ENCODE measurements at places on chromosomes 2 and 18.

DNA sequence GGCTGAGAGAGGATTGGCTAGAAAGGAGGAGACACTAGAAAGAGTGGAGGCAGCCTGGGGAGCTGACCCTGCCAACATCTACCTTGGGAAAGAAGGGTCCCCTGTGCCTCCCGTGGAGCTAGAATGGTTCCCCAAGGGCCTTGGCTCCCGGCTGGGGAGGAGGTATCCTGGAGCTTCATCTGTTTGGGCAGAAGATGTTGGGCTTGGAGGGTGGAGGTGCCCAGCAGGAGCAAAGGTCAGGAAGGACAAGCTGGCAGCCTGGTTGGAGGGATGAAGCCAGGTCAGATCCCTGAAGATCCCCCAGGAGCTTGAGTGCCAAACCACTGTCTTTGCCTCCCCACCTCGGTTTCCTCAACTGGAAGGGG is 2.9 kb downstream of the ATP6V1B1 start:
- no peaks in the 10 kb centered on the region for H3K36me3 ChIP-seq
- H3K4me3 ChIP-seq, result no peak overlapping the region
- peak; percentile 39 for DNase-seq

DNA sequence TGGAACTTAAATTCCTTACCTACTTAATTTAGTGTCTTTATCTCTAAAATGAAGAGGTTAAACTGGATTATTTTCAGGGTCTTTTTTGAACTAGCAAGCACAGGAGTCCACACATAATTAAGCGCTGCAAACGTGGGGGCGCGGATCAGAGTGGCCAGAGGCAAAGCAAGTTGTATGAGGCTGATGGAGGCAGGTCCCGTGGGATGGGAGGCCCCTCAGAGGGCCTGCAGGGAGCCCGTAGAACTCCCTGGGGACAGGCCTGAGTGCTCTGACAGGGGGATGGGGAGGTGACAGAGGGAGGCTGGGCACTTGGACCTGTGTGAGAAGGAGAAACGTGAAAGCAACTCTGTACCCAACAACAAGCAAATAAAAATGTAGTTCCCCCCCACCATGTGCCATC is 177.8 kb downstream of the ACKR3 start:
- no peaks in the 10 kb centered on the region for H3K27me3 ChIP-seq
- no peaks in the 10 kb centered on the region for H3K36me3 ChIP-seq

DNA sequence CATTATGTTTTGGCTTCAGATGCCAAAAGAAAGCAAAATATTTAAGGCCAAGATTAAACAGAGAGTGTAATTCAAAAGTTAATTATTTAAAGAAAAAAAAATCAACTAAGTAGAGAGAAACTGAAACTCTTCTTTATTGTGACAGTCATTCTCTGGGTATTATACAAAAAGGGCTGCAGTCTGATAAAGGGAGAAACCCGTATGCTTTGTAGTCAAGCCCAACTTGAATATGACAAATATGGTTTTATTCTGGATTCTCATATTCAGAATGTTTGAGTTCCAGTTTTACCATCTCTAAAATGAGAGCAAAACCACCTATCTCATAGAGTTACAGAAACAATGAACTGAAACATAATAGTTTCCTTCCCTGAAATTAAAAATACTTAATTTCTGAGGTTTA is 8.2 kb downstream of the CDH2 start:
- no peaks in the 10 kb centered on the region for H3K4me1 ChIP-seq
- no peak for DNase-seq
- no peak overlapping the region for H3K27ac ChIP-seq

- H3K4me3 ChIP-seq, result no peak overlapping the region
- no peak overlapping the region for H3K27ac ChIP-seq
- no peaks in the 10 kb centered on the region for H3K4me1 ChIP-seq
- H3K27me3 ChIP-seq, result no peaks in the 10 kb centered on the region
- H3K36me3 ChIP-seq, result no peaks in the 10 kb centered on the region
- DNase-seq, result no peak
These were observed 34.7 kb upstream of the MBP start for GRCh38 chr18:77167251-77167650.

GRCh38 chr2:189267491-189267890 is 87.9 kb upstream of the COL5A2 start:
- no peaks in the 10 kb centered on the region for H3K27me3 ChIP-seq
- no peak overlapping the region for H3K4me3 ChIP-seq
- no peaks in the 10 kb centered on the region for H3K36me3 ChIP-seq
- DNase-seq, result no peak
- peaks cover 6% of the 10 kb centered on the region for H3K4me1 ChIP-seq

- no peaks in the 10 kb centered on the region for H3K27me3 ChIP-seq
- no peaks in the 10 kb centered on the region for H3K36me3 ChIP-seq
- H3K27ac ChIP-seq, result no peak overlapping the region
- no peak overlapping the region for H3K4me3 ChIP-seq
These were observed 290.2 kb downstream of the METTL4 start for GRCh38 chr18:2281086-2281485.

- no peak overlapping the region for H3K27ac ChIP-seq
- no peak for DNase-seq
- no peaks in the 10 kb centered on the region for H3K27me3 ChIP-seq
- H3K4me1 ChIP-seq, result no peaks in the 10 kb centered on the region
- H3K36me3 ChIP-seq, result peaks cover 3% of the 10 kb centered on the region
These were observed 53.3 kb upstream of the ACAA2 start for GRCh38 chr18:49866680-49867079.

- H3K4me1 ChIP-seq, result no peaks in the 10 kb centered on the region
- no peak overlapping the region for H3K27ac ChIP-seq
- H3K36me3 ChIP-seq, result no peaks in the 10 kb centered on the region
- H3K27me3 ChIP-seq, result no peaks in the 10 kb centered on the region
These were observed 30.0 kb upstream of the ERMN start for GRCh38 chr2:157355618-157356017.

GRCh38 chr2:66781804-66782203 is 346.9 kb downstream of the MEIS1 start:
- no peak overlapping the region for H3K4me3 ChIP-seq
- DNase-seq, result no peak
- H3K27me3 ChIP-seq, result no peaks in the 10 kb centered on the region
- H3K27ac ChIP-seq, result no peak overlapping the region
- H3K36me3 ChIP-seq, result no peaks in the 10 kb centered on the region
